Stimulated activated CD4-positive, alpha-beta T cell treated with anti-CD3 and anti-CD28 coated beads, Interleukin-1b, Interleukin-23, amount 100 ng/mL, for 1 hour (primary cell): ENCODE measurements at places on chromosomes 7 and 10.

- DNase-seq, result no peak
Measured at GRCh38 chr10:111076191-111076681, 593 bp upstream of the ADRA2A start.

GRCh38 chr10:23172429-23173213 is 19.5 kb upstream of the PTF1A start:
- DNase-seq, result no peak

DNA sequence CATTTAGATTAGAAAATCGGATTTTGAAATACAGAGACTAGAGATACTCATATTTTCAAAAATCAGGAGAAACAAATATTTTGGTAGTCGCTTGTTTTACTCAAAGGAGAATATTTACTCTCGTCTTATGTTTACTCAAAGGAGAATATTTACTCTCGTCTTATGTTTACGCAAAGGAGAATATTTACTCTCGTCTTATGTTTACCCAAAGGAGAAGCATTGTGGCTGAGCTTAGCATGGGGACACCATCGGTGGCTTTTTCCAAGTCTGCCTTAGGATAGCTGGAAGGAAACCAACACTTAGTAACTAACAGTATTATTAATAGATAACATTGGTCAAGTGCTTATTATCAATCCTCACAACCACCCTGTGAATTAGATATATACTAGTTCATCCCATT is 71.8 kb downstream of the SNX10 start:
- DNase-seq, result no peak

DNA sequence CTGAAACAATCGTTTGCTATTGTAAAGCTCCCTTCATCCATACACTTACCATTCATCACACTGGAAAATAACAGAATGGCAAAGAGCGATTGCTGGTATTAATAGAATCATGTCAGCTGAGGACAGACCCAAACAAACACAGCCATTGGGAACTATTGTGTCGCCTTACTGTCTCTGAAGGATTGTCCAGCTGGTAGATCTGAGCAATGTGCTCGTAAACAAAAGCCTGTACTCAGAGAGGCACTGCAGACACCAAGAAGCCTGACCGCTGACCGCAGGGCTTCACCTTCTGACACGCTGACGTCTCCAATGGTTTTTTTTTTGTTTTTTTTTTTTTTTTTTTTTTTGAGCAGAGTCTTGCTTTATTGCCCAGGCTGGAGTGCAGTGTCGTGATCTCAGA is 151.0 kb upstream of the FRMD4A start:
- DNase-seq, result no peak

- no peak for DNase-seq
Measured at GRCh38 chr10:26798298-26798697, 62.5 kb downstream of the ABI1 start.

DNA sequence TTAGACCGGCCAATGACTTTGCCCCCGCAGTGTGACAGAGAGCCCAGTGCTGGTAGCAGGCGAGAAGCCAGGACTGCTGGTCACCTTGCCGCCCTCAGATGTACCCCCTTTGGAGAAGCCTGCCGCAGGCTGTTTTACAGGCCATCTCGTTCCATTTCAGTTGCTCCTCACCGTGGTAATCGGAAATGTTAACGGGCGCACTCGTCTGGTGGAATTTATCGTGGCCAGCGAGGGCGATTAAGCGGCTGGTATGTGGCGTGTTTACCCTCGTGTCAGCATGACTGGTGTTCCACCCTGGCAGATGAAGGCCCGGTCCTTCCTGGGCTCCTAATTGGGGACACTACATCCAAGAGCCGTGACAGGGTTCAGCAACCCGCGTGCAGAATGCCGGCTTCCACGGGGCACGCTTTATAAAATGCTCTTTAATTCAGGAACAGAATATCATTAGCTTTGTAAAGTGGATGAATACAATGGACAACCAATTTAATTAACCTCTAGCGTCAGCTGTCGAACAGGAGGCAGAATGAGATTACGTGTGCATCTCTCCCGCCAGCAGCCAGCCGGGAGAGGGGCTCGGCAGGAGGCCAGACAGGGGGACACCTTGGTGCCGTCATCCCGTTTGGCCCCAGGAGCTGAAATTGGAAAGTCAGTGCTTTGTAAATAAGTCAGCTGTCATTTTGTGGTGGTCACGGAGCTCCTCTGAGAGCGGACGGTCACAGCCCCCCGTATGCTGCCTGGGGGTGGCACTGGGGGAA is 108.3 kb downstream of the NKX6-2 start:
- DNase-seq, result no peak

DNA sequence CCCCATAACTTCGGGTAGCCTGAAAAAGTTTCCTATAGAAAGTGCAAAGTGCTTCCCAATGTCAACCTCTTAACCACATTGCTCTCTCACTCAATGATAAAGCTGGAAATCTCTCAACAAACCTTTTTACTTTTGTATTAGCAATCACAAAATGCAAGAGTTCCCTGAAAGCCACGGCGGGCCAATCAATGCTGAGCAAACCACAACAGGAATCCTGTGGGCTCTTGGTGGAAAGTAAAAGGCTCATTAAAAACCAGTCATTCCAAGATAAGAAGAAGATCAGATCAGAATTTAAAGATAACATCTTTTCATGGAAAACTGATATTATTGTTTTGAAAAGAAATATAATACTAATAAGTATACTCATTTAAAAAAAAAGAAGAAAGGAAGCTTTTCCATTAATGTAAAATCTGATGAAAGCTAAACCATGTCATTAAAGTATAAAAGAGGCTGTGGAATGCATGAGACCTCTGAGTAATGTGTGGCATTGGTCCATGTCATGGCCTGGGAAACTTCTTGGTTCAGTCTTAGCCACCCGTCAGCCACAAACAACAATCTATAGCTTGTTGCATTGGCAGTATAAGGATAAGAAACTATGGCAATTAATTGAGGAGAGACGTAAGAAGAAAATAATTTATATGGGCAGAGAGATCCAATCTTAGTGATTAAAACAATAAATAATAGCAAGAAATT is 1066.1 kb upstream of the SORCS1 start:
- no peak for DNase-seq

- DNase-seq, result no peak
Measured at GRCh38 chr10:72694476-72695369, 2.8 kb downstream of the MCU start.

- DNase-seq, result peak; percentile 17
Measured at GRCh38 chr10:43461950-43462349, 25.0 kb downstream of the ZNF487 start.

DNA sequence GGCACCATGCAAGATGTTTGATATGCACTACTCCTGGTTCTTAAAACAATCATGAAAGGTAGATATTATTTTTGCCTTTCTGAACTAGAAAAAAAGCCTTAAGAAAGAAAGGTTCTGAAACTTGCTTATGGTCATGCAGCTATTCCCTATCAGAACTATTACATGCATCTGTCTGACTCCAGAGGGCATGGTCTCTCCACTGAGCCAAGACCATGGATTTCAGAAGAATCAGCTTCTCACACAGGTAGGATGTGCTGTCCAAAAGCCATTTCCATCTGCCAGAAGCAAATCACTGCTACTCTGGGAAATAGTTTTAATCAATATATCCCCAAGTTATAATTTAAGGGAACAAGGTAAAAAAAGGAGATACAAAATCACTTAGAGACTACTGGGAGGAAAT is 69.5 kb downstream of the STK17A start:
- no peak for DNase-seq

DNA sequence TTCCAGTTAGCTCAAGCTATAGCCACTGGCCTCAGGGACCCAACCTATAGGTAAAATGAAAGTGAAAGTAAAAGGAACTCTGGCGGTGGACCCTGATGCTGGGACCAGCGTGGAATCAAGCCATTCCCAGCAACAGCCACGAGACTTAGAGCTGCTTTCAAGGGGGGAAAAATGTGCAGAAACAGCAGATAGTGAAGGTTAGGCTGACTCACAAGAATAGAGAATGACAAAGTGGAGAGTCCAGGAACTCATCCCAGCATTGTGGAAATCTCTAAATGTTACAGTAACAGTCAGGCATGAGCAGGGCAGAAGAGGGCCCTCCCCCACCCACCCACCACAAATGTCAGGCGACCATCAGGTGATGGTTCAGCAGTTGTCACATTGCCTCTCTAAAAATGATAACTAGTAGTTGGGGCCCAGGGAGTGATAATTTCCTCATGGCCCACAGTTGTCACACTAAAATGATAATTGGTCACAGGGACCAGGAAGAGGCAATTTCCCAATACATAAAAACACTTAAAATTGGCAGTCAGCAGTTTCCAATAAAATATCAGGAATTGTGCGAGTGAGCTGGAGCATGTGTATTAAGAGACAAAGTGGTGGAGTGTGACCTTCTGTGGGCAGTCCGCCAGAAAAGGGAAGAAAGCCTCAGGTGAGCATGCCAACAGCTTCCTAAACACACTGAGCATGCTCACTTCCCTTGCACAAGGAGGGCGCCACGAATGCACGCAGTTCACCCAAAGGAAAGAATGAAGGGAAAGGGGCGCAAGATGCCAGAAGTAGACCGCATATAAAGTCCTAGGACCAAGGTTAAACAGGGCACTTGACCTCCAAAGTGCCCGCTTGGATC is 129.8 kb upstream of the PPP1R3A start:
- no peak for DNase-seq

- DNase-seq, result no peak
Measured at GRCh38 chr10:106378251-106378650, 786.3 kb downstream of the SORCS1 start.

DNA sequence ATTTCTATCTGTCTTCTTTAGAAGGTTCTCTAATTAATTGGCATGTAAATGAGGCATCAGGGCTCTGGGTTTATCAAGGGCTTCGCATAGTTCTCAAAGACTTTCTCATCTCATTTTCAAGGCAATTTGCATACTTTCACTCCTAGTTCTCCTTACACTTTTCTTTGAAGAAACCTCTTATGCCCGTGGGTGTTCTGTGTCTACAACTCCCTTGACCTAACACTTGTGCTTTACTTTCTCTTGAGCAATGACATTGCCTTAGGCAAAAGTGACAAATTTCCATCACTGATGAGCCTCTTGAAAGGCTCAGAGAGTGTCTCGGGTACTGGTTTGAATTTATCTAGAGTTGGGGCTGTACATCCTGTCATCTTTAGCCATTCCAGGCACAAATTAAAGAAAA is 74.7 kb upstream of the ITPRID1 start:
- no peak for DNase-seq

DNA sequence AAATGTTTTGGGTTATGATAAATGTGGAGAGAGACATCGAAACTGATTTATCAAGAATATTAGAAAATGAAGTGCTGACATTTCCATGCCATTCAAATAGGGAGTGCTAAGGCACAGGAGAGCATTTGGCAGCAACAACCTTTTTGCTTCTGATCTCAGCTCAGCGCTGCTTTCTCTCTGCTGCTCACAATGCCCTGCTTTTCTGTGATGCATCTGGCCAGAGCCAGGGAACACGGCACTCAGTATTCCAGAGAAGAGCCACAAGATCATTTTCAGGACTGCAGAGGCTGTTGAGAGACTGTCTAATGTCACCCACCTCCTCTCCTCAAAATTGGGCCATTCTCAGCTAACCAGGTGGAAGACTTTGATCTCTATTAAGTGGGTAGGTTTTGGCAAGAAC is 28.1 kb downstream of the INSYN2A start:
- no peak for DNase-seq

GRCh38 chr7:156152390-156152789 is 340.1 kb upstream of the SHH start:
- no peak for DNase-seq

GRCh38 chr10:29998142-29998808 is 61.1 kb downstream of the JCAD start:
- DNase-seq, result peak; percentile 44

- DNase-seq, result no peak
Measured at GRCh38 chr7:13185139-13185538, 497.7 kb downstream of the ARL4A start.

GRCh38 chr7:36961097-36961496 is 236.8 kb upstream of the AOAH start:
- no peak for DNase-seq

GRCh38 chr7:32058002-32058401 is 12.2 kb downstream of the PDE1C start:
- DNase-seq, result no peak

- no peak for DNase-seq
Measured at GRCh38 chr10:7438196-7438986, 27.6 kb upstream of the SFMBT2 start.

DNA sequence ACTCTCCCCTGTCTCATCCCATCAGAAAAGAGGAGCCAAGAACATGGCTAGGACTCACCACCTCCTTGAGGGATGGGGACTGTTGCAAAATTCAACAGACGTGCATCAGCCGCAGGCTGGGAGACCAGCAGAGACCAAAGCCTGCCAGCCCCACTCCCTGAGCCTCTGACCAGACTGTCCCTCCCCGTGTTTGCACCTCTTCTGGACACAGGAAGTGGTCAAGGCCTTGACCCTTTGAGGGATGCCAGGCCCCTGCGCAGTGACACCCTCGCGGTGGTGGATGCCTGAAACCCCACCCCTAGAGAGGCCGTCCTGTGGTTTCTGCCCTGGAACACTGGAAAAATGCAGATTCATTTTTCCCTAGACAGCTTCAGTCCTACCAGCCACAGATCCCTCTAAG is 128.4 kb upstream of the TCF7L2 start:
- DNase-seq, result no peak

DNA sequence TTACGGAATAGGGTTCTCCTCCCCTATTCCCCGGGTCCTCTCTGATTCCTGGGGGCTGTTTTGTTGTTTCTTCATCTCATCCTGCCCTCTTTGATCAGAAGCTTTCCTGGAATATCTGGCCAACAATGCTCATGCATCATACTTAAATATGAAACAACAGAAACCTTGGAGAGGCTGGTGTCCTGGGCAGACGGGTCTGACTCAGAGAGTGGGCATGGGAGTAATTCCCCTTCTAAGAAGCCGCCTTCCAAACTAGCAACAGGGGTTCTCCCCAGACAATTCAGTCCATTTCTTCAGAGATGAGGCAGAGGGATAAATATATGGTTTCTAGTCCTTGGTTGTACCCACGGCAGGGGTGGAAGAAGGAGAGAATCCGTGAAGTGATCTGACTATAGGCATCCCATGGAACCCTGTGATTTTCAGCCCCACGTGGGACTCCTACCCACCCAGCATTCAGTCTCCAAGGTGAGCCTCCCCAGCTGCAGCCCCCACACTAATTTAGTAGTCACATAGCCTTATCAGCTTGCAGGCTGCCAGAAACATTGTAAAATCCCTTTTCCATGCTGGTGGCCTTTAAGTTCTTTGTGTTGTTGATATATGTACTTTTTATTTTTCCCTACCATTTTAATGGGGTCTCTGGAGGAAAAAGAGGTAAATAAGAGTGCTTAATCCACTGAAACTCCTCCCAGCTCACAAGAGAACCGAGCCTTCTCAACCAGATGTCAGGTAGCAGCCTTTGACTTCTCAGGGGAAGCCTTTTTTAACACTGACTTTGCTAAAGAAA is 119.2 kb downstream of the SFMBT2 start:
- DNase-seq, result no peak

- no peak for DNase-seq
Measured at GRCh38 chr7:24869572-24869971, 110.4 kb downstream of the OSBPL3 start.

- no peak for DNase-seq
Measured at GRCh38 chr7:22675421-22675820, 51.6 kb upstream of the IL6 start.

DNA sequence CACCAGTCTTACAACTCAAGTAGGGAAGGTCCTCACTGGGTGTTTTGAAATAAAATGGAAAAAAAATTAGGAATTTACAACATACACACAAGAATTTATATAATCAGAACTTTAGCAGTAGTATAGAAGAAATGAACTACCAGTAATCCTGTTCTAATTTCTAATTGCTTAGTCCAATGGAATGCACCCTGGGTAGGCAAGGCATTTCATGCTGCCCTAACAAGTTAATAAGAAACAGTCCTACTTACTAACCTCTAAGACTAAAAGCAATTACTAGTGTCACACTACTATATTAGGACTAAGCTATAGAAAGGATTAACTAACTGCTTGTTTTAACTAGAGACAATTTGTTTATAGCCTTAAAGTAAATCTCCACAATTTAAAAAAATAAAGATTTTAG is 158.1 kb downstream of the BTAF1 start:
- no peak for DNase-seq
